ENCODE measurements at places on chromosomes 3 and 15.

DNA sequence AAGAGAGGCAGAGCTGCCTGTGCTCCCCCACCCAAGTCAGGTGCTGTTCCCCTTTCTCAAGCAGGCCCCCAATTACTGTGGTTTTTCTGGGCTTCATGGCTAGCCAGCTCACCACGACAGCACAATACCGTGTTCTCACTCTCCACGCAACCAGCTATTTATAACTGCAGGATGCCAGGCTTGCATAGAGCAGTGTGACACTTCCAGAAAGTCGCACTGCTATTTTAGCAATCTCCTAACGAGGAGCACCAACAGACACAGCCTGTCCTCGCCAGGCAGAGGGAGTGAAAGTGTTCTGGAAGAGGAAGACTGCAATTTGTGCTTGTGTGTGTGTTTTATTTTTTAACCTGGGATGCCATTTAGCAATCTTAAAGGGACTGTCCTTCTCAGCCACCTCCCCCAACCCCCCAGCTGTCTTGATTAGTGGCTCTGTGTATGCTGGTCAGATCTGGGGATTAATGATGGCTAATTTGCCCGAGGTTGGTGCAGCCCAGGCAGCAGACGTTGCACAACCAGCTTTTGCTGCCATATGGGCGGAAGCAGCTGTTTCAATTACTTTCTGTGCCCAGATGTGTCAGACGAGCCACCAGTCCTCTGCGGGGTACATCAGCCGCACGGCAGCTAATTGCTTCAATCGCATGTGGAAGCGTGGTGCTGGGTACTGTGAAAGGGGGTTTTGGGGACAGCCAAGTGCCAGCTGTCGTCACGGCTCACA lies 268.0 kb upstream of the ARRDC4 start:
- DNase-seq, result no peak

GRCh38 chr3:157103280-157103679 lies 56.7 kb downstream of the CCNL1 start:
- DNase-seq, result no peak

DNA sequence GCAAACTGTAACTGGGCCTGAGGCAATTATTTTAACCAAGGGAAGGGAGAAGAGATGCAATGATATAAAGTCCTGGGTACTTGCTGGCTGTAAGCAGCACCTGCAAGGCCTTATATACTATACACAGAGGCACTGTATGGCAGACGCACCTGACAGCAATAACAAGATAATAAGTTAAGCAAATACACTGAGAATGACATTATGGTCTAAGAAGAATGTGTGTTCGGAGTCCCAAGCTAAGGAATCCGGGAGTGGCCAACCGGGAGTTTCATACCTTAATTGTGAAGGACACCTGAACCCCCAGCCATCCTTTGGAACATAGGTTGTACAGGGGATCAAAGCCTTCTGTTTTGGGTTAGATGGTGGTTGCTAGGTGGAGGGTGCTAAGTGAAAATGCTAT lies 13.7 kb downstream of the FAM240A start:
- DNase-seq, result no peak

- no peak for DNase-seq
Observed at GRCh38 chr3:51961602-51962569, 5.4 kb downstream of the PCBP4 start.

GRCh38 chr3:183695569-183696364 lies 1.8 kb upstream of the YEATS2 start:
- DNase-seq, result no peak

- no peak for DNase-seq
Observed at GRCh38 chr15:82056958-82057823, 11.4 kb upstream of the MEX3B start.

DNA sequence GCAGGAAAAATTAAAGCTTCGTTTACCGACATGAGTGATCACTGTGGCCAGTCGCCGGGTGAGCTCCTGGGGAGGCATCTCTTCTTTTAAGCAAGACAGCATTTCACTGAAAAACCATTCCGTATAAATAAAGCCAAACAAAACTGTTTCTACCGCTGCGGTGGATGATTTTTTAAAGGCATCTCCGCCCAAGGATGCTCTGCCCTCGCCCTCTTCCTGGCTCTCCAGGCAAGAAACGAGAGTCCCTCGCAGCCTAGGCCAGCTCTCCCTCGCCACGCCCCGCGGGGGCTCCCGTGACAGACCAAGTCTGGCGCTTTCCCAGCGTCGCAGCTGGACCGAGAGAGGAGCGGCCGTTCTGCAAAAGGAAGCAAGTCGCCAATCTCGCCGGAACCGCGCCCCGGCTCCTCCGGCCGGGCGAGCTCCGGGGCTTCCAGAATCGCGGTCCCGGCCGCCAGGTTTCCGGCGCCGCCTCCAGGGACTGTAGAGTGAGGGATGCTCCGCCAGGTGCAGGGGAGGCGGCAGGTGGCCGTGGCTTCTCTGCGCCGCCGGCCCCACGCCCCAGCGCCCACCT lies 458 bp downstream of the MCF2L2 start:
- peak; percentile 71 for DNase-seq

DNA sequence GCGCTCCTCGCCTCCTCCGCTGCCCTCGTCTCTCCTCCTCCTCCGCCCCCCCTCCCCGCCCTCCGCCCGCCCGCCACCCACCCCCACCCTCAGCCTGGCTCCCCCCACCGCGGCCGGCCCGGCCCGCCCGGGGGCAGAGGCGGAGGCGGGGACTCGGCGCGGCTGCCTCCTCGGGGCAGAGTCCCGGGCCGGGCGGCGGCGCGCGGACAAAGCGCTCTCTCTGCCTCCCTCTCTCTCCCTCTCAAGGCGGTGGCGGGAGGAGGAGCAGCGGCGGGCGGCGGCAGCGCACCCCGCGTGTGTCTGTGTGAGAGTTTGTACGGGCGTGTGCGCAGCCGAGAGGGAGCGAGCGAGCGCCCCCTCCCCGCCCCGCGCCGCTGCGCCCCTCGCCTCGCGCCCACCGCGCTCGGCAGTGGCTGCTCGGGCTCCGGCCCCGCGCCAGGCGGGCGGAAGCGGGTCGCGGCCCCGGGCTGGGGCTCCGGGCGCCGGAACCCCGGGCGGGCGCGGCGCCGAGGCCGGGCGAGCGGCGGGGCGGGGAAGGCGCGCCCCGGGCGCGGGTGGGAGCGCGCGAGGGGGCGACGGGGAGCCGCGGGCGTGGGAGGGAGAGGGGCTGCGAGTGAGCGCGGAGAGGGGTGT lies at the start of gene IGF2BP2:
Gene IGF2BP2 (minus strand): TSS at position 37 of the 633 bp plus-strand sequence. CDS start 82 bp downstream, outside the sequence.
- peak; percentile 94 for DNase-seq

DNA sequence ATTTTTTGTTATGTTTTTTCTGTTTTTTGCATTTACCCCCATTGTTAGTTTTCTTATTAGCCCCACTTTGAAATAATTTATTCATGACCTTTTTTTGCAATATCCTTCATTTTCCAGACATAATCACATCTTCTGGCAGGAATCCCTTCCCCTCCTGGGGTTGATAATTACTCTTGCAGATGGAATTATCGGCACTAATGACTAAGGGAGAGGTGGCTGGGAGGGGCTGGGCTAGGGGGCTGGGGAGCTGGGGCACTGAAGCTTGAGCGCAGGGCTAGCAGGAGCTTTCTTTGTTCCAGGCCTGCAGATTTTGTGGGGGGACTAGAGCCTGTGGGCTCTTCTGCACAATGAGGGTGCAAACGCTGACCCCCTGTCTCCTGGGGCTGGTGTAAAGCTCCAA lies 77.8 kb downstream of the RAB11A start:
- DNase-seq, result no peak

GRCh38 chr3:30832961-30833575 lies 61.4 kb downstream of the GADL1 start:
- DNase-seq, result no peak

DNA sequence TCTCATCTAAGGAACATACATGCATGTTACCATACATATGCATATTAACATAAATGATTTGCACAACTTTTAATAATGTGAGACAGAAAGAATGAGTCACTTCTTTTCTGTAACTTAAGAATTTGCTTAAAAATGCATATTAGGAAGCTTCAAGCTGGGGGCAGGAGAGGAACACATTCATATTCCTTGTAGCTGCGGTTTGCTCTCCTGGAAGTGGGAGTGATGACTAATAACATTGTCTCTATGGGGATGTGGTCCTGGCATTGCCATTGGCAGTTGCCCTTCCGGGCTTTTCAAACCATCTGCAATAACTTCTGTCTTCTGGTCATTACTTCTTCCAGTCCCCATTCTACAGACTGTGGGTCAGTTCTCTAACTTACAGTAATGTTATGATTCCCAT lies 15.6 kb downstream of the CHST2 start:
- peak; percentile 94 for DNase-seq

DNA sequence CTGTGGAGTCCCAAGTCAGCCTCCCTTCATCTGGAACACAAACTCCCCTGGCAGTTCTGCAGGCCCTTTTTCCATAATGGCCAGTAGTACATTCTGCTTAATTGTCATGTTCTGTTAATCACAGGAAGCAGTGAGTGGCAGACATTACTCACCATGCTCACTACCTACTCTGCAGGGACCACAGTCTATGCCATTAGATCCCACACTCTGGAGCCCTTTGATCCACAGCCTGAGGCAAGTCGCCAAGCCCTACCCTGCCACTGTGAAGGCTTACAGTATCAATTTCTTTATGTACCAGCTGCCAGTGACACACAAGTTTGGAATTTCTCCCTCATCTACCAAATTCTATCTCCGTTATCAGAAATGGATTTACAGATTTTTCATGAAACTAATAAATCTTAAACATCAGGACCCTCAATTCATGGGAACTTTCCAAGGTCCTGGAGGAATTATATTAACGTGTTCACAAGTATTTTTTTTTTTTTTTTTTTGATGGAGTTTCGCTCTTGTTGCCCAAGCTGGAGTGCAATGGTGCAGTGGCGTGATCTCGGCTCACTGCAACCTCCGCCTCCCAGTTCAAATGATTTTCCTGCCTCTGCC lies 20.6 kb upstream of the WWTR1 start:
- no peak for DNase-seq

DNA sequence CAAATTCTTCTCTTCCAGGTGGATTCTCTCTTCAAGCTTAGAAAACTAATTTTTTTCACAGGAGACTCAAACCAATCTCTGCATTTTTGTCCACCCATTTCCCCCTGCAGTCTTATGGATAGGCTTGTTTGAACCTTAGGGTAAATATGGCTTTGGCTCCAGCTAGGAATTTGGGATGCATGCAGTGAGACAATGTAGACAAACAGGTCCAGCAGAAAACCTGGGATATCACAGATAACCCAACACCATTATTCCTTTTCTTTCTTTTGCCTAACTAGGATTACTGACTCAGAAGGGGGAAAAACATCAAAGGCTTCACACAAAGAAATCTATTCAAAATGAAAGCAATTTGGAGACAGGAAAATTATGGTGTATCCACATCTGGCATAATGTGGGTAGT lies 11.2 kb upstream of the SEMA5B start:
- no peak for DNase-seq

DNA sequence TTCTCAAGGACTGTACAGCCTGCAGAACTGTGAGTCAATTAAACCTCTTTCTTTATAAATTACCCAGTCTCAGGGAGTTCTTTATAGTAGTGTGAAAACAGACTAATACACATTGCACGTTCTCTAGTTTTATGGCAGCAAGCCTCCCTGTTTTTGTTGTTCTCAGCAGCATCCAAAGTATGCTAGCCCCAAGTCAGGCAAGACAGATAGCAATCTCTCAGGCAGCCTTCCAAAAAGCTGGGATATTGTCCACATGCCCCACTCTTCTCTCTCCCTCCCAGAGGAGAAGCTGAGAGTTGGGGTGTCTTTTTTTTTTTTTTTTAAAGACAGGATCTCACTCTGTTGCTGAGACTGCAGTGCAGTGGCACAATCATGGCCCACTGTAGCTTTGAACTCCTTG lies 130.6 kb downstream of the ISL2 start:
- no peak for DNase-seq

DNA sequence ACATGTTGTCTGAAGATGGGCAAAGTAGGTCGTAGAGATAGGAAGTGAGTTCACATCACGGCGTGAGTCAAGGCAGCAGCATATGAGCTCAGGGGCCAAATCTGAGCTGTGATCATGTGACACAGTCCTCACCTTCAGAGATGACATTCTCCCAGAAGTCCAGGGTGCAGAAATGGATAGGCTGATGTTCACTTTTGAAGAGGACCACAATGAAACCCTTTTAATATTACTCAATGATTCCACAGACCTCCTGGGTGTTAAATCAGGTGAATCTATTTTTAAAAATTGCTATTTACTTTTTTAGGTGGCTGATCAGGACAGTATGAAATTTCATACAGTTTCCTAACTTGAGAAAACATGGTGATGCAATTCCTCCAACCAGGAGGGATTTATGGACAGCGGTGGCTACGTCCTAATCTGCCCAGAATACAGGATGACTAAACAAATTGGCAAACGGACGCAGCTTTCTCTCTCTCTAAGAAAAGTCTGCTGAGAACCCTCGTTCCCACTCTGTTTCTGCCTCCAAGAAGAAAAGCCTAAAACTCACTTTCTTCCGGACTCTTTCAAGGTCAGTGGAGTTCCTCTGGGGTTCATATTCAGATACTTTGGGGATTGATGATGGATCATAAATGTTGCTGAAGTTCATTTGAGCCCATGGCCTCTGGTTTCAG lies 34.4 kb downstream of the B3GNT5 start:
- DNase-seq, result peak; percentile 82

DNA sequence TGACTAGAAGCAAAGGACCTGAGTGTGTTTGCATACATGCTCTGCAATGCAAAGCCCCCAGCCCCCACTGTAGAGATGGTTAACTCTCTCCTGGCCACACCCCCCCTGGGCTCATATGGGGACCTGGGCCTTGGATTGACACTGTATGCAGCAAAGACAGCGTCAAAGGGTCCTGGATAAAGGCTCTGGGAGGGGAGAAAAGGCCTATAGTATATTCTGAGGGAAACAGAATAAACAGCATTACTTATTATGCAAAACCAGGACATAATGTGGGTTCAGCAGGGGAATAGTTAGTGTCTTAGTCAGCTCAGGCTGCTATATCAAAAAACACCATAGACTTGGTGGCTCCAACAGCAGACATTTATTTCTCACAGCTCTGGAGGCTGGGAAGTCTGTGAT lies 158.7 kb downstream of the APBA2 start:
- DNase-seq, result no peak

DNA sequence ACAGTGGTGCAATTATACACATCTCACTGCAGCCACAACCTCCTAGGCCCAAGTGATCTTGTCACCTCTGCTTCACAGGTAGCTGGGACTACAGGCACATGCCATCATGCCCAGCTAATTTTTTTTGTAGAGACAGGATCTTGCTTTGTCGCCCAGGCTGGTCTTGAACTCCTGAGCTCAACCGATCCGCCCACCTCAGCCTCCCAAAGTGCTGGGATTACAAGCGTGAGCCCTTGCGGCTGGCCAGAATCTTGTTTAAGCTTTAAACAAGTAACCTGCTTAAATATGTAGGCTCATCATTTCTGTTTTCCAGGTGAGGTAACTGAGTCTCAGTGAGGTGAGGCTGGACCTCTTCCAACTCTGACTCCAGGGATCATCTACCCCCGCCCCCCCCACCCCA lies 7.7 kb upstream of the PSTPIP1 start:
- DNase-seq, result no peak

GRCh38 chr3:49104052-49104426 lies 518 bp downstream of the QARS1 start:
- no peak for DNase-seq

DNA sequence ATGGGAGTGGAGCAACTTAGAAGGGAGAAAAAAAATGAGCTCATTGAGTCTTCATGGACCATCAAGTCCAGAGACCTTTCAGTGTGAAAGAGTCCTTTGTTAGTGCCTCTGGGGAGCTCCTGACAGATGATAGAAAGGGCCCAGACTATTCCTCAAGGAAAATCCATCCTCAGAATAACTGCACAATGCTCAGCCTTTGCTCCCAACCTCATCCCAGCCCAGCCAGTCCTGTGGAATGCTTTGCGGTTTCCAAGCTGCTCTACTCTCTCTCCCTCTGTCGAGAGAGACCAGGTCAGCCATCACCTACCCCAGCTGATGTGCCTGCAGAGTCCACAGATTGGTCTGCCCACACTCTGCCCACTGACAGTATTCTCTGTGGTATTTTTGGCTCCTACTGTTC lies 406.2 kb downstream of the MFSD1 start:
- peak; percentile 28 for DNase-seq
